ENCODE measurements at places on chromosomes 5 and 9. TPM values are rescaled to one million over a fixed set of nuclear protein-coding genes. Genes with fewer than 3 reads are reported as not detected.

The FCN2 gene
- polyA plus RNA-seq = 0.16 TPM

The DOK3 gene
- polyA plus RNA-seq = 6.3 TPM

The GRM6 gene
- 0.81 TPM for polyA plus RNA-seq

The FOXD4L5 gene
- polyA plus RNA-seq = 0.90 TPM

The SEMA6A gene
- 43.9 TPM for polyA plus RNA-seq

The CSF2 gene
- not detected for polyA plus RNA-seq

The PALM2AKAP2 gene
- polyA plus RNA-seq = 30.6 TPM

GRCh38 chr9:109805050-109805449 lies 25.1 kb downstream of the PALM2AKAP2 start:
- no peak for DNase-seq

DNA sequence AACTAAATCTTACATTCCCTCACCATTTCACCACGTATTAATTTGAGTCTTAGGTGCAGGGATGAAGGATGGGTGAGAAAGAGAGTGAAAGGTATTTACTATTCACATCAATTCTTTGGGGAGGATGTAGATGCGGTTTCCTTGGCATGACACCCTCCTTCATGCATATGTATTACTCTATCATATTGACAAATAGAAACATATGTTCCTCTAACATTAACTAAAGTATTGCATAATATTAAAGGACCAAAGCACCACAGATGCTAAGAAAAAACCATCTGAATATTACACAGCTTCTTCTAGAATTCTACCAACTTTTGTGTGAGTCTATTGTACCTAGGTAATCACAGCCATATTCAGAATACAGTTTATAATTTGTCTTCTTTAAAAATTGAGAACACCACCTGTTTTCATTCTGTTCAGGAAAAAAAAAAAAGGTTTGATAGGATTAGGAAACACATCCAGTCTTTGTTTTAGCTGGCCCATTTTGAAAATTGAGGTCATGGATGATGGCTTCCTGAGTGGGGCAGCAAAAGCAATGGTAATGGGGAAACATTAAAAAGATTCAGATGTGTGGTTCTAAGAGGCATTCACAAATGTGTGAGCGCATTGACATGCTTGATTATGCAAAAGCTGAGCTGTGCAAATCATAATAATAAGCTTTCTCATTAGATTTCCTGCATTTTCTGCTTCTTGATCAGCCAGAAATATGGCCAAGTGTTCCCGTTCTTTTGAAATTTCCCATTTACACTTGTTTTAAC lies 1011.5 kb upstream of the NUDT12 start:
- no peak for DNase-seq

DNA sequence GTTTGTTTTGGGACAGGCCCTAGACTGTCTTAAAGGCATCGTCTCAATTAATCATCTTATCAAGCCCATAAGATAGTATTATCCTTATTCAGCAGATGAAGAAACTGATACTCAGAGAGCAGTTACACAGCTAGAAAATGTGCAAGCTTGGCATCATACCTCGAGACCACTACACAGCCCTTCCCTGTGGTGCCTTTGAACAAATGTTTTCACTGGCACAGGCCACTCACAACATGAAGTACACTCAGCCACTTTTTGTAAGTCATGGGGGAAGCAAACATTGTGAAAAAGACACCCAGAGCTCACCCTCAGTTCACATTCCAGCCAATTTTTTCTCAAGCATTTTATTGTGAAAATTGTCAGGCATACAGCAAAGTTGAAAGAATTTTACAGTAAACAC lies 122.5 kb downstream of the WDR41 start:
- DNase-seq = no peak

DNA sequence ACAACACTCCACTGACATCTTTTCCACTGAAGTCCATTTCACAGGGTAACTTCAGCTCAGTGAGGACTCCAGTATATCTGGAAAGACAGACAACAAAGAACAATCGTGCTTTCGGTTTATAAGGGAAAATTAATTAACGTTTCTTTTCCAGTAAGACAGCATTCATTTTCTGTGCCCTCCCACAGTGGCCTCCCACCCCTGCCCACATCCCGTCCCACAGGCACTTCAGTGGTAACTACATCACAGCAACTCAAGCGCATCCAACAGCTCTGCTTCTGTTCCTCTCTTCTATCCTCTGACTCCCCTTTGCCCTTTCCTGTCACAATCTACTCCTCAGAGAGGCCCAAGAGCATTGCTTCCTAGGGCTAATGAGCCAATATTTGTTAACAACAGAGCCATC lies 40.3 kb downstream of the GLDC start:
- DNase-seq = no peak

- DNase-seq = no peak
Measured at GRCh38 chr5:79235261-79235633, 684 bp upstream of the JMY start.

DNA sequence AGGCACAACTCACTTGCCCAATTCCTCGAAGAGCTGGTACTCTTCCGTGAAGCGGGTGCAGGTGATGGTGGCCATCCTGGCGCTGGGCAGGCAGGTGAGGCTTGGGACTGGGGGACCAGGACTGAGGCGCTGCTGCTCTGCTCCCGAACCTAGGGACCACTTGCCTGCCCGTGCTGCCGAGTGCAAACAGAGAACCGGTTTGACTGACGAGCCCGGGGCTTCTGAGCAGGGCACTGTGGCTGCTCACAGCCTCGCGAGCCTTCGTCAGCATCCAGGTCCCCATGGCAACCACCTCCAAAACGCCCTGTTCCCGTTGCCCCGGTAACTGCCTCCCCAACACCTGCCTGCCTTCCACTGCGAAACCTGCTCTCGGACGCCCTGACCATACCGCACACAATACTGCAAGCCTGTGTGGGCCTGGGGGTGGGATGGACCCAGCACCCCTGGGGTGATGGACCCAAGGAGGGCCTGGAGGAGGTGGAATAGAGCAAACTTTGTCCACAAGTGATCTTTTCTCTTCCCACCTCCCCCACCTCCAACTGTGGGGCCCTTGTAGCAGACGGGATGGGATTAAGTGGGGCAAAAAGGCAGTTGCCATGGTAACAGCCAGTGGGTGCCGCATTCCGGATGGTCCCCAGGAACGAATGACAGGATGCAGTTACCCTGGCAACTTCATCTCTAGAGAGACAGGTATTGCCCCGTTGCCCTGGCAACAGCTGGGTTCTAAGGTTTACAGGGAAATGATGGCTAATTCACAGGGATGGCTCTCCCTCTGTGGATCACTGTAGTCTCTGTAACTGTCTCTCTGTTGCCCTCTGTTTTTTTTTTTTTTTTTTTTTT lies at the start of gene CAMK2A:
Gene CAMK2A, minus strand, starts transcription at position 223 of the 840 bp plus-strand sequence. Its CDS starts 148 bp downstream, at position 75.
- DNase-seq = no peak

GRCh38 chr5:174827558-174827957 lies 103.2 kb downstream of the MSX2 start:
- no peak for DNase-seq

DNA sequence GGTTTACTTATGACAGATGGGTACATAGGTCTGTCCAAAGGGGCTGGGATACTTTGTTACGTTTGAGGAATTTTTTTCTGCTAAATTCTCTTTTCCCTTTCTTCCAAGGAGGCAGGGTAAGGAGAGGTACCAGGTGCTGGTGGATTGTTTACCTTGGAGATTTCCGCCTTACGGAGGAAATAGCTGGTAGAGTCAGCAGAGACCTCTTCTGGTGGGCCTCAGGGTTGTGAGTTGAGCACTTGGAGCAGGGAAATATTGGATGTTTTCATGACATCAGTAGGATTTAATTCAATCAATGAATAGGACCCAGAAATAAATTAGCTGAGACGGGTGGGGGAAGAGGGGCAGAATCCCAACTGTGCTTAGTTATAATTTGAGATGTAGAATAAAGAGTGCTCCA lies 60.0 kb upstream of the TAF11L2 start:
- DNase-seq = no peak

DNA sequence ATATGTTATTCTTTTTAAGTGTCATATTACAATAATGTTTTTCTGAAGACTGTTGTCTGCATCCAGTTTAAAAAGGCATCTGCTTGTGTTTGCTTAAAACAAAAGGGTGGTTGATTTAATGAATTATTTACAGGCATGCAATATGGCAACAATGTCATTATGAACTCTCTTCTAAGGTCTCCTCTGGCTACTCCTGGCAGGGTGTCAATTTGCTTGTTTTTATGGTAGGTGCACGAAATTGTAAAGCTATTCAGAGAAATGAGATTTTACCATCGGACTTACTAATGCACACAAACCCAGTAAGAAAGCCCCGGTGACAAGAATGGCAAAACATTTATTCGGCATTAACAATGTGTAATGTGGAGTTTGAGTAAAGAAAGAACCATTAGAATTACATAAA lies 539.8 kb upstream of the ZNF608 start:
- no peak for DNase-seq

GRCh38 chr5:50751064-50751657 lies 84.7 kb downstream of the PARP8 start:
- peak; percentile 17 for DNase-seq

GRCh38 chr5:761854-762710 lies 22.4 kb downstream of the ZDHHC11B start:
- DNase-seq = no peak

- no peak for DNase-seq
Measured at GRCh38 chr9:85723215-85723614, 18.5 kb downstream of the AGTPBP1 start.

DNA sequence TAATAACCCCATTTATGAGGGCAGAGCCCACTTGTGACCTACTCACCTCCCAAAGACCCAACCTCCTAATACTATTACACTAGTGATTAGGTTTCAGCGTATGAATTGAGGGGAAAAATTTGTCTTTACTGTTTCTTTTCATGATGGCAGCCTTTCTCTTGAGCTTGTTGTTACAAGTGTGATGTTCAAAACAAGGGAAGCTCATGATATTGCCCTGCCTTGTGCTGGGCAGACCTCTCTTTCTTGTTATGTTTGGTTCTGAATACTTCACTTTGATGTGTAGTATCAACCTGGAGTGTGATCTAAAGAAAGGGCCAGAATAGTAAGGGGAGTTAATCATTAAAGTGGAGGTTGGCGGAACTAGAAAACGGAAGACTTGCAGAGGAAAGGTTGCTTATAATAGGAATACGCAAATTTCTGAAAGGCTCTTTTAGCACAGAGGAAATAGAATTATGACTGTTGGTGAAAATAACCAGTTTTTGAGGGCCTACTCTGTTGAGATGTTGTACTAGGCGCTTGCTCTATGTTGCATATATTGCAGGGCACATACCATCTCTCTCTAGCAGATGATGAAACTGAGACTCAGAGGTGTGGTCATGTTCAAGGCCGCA lies 68.2 kb downstream of the MELK start:
- no peak for DNase-seq

- DNase-seq = no peak
Measured at GRCh38 chr9:107491081-107492053, 1.8 kb upstream of the KLF4 start.

- DNase-seq = no peak
Measured at GRCh38 chr5:103450333-103451061, 112.1 kb downstream of the NUDT12 start.
